Hepatocyte (in vitro differentiated cells): ENCODE measurements at places on chromosomes 12 and 14. TPM values are rescaled to one million over a fixed set of nuclear protein-coding genes. Genes with fewer than 3 reads are reported as not detected.

DNA sequence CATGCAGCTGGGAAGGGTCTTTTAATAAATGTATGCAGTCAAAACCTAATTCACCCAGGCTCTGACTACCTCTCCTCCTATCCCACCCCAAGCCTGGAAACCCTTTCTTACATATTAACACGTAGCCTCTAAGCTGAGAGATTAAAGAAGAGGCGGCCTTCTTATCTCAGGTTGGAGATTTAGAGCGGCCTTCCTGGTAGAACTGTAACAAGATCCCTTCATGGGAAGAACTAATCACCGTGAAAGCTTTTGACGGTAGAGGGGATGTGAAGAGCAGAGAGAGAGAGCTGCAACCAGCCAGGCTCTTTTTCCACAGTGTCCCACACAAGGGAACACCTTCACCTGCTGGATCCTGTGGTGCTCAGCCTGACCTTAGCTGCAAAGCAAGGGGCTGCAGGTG lies 367.4 kb downstream of the MED13L start:
- DNase-seq, result no peak

DNA sequence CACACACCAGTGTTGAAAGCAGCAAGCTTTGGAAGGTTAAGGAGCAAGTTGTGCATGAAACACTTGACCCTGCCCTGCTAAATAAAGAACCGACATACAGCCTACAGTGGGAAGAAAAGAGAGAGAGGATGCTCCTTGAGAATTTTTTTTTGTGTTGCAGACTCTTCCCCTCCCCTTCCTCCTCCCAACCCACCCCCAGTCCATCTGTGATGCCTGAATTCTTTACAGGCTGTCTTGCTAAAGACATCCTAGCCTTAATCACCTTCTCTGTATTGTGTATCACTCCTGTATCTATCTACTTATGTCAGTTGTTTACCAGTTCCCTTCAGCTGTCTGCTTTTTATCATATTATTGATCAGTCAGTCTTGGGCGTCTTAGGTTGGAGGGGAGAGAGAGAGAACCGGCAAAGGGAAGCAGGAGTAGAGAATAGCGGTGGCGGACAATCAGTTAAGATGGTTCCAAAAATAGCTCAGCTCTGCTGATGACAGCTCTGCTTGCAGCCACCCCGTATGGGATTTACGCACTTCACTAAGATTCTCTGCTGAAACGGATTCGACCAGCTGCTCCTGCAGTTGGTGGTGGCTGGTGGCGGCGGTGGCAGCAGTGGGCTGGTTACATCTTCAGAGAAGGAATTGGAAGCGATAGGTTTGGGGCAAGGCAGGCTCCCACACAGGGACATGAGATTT lies 664.7 kb downstream of the NRXN3 start:
- no peak for DNase-seq

Gene CHGA
- 48.2 and 61.3 TPM in 2 replicates for total RNA-seq

- DNase-seq, result no peak
Measured at GRCh38 chr14:32656601-32657000, 282.1 kb upstream of the NPAS3 start.

DNA sequence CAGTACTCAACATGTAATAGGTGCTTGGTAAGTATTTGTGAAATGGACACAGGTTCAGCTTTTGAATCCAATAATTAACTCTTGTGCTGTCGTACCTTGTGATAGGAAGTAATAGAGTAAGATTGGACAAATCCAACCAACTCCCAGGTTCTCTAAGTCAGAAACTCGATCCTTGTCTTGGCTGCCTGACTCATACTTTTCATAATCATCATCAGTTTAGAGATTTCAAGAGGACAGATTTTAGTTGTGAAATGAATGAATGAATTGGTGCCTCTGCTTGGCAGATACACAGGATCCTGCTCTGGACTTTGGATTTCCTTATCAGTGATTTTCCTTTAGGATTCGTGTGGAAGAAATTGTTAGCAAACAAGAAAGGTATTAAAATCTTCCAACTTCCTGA lies 1145.2 kb downstream of the AACS start:
- peak; percentile 13 for DNase-seq

Gene IL31
- total RNA-seq, result not detected in 2 replicates

Gene ADAM21
- 0.43 TPM in 1 of 2 replicates, not detected in the other for total RNA-seq

Gene GLIPR1L1
- not detected in 2 replicates for total RNA-seq

DNA sequence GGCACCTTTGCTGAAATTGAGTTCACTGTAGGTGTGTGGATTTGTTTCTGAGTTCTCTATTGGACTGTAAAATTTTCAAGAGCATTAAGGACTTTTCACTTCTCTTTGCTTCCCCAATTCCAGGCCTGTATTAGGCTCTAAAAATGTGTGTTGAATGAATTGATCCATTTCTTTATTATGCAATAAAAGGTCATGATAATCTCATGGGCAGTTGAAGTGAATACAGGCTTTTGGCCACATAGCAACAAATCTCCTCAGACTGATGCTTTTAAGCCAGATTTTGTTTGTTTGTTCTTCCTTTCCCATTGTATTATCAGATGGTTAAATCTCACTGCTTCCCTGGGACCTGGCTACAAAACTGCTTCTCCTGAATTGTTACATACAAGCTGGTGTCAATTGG lies 258.0 kb upstream of the FAR2 start:
- DNase-seq, result no peak

Gene PROX2
- total RNA-seq, result not detected in 2 replicates
